ENCODE measurements at places on chromosomes 13 and 19.

DNA sequence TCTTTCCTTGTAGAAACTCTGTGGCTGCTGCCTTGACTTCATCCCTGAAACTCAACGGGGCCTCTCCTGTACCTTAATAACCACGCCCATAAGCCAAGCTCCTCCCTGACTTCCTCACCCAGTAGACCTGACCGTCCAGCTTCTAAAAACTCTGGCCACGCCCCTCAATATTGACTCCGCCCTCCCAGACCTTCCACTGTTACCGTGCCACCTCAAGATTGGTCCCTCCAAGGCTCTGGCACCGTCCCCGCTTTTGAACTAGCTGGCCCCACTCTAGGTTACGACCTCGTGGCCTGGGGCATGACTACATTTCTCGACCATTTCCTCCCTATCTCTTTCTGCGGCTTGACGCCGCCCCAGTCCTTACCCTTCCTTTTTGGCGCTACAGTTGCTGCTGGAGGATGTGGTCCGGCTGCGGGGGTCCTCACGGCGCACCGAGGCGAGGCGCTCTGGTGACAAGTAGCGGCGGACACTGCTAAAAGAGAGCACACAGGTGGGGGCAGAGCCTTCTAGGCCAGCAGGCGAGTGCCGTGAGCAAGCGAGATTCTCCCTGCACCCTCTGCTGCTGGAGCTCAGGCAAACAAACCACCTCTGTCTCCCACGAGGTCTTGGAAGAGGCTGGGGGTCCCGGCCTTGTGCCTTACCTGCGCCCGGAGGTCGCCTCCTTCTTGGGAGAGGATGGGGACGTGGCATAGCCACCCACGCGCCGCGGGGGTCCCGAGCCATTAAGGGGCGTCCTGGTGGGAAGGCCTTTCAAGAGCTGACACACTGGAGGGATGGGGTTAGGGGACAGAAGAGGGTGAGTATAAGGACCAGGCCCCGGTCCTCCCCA lies 2.3 kb upstream of the EML2 start:
- DNase-seq = peak; percentile 97

- no peak for DNase-seq
Measured at GRCh38 chr13:75226733-75227435, 255.1 kb downstream of the TBC1D4 start.

DNA sequence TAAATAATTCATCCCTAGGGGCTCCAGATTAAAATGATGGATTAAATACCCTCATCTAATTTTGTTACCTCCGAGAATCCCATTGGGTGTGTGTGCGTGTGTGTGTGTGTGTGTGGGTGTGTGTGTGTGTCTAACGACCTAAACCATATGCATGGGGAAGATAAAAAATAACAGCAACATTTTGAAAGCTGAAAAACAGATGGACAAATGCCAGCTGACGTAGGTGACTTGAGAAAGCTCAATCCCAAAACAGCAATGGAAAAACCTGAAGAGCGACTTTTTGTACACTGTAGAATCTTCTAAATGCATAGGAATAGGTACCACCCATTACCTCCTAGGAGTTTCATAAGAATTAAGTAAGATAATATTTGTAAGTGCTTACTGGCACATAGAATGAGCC lies 8.7 kb upstream of the RPL21 start:
- no peak for DNase-seq

DNA sequence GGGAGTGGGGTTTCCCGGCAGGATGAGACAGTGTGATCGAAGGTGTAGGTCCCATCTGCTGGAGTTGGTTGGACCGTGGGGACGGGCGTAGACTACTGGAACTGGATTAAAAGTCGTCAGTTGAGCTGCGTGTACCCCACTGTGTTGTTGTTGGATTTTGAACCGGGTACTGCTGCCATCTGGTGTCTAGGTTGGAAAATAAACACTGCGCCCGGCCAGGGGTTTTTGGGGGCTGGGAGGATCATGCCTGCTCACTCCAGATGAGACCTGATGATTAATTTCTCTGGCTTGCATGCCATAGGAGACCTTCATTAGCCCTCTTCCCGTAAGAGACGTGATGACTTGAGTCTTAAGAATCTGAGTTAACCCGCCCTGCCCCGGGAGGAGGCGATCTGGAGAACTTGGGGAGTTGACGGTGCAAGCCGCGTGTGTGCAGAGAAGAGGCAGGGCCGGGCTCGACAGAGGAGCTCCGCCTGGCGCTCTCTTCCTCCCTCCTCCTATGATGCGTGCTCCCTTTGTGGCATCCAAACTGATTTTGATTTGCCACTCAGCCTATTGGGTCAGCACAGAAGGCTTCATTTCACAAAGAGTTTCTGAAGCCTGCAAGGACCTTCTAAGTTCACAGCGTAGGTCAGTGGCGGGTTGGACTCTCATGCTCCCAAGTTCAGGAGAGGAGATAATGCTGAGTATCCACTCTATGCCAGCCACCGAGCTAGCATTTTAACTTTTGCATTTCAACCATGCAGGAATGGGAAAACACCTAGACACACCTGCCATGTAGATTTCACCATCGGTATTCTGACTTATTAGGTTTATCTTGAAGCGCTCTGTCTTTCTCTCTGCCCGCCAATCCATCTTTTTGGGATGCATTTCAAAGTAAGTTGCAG lies 2.7 kb downstream of the UHRF1 start:
- no peak for DNase-seq

Measured in iPS DF 6.9 (cell line).